ENCODE measurements at places on chromosomes 2 and 18. TPM values are rescaled to one million over a fixed set of nuclear protein-coding genes. Genes with fewer than 3 reads are reported as not detected.

GRCh38 chr2:142075826-142076225, 55.0 kb downstream of the LRP1B start:
- no peak overlapping the region for H3K4me3 ChIP-seq
- no peak for DNase-seq
- no peaks in the 10 kb centered on the region for H3K4me1 ChIP-seq
- H3K27me3 ChIP-seq, result no peaks in the 10 kb centered on the region
- H3K27ac ChIP-seq, result no peak overlapping the region

GRCh38 chr2:218988650-218989049, 3.7 kb upstream of the FEV start:
- H3K27me3 ChIP-seq, result peaks cover 79% of the 10 kb centered on the region
- no peak overlapping the region for H3K4me3 ChIP-seq
- peaks cover 2% of the 10 kb centered on the region for H3K36me3 ChIP-seq
- H3K4me1 ChIP-seq, result peaks cover 4% of the 10 kb centered on the region

DNA sequence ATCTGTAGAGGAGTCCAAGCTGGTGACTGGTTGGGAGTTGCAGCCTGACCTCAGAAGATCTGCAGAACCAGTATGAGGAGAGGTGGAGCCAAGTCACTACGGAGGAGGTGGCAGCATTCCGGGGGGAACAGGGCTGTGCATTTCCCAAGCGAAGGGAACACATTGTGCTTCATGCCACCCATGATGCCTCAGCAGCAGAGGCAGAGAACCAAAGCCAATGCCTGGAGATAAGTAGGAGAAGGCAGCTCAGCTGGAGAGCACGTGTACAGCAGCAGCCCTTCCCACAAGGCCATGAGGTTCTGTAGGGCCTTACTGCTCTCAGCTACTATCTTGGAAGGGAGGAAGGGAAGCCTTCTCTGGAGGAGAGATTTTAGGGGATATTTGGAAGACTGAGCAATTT, 67.2 kb upstream of the LRPPRC start:
- no peak overlapping the region for H3K27ac ChIP-seq
- no peaks in the 10 kb centered on the region for H3K36me3 ChIP-seq
- peaks cover 3% of the 10 kb centered on the region for H3K27me3 ChIP-seq
- H3K4me3 ChIP-seq, result no peak overlapping the region
- H3K4me1 ChIP-seq, result no peaks in the 10 kb centered on the region

DNA sequence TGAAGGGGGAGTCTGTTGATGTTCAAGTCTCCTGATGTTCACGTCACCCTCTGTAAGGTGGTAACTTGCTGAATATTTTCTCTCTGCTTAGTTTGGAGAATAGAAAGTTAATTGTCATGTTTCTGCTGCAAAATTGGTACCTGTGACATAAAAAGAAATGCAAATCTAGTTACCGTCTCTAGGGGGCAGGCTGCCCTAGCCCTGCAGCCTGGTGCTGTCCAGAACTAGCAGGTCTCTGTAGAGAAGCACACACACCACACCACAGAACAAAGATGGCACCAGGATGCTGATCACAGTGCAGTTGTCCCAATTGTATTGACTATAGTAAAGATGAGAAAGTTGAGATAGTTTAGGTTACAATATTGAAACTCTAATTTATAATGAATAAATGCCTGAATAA, 47.0 kb downstream of the SLC9A4 start:
- no peaks in the 10 kb centered on the region for H3K36me3 ChIP-seq
- peaks cover 1% of the 10 kb centered on the region for H3K27me3 ChIP-seq
- H3K4me3 ChIP-seq, result no peak overlapping the region
- no peaks in the 10 kb centered on the region for H3K4me1 ChIP-seq

Gene CD8B
- not detected for total RNA-seq

Gene IL18R1
- total RNA-seq, result 50.2 TPM

Gene IL1B
- 0.33 TPM for total RNA-seq

Gene PTRHD1
- 21.7 TPM for total RNA-seq

Measured in activated CD4-positive, alpha-beta T cell treated with anti-CD3 and anti-CD28 coated beads, Interleukin-2, amount 10 ng/mL, durations not matched to agents 24 days and 14 days (primary cell).